ENCODE measurements at places on chromosomes 3 and 15.

DNA sequence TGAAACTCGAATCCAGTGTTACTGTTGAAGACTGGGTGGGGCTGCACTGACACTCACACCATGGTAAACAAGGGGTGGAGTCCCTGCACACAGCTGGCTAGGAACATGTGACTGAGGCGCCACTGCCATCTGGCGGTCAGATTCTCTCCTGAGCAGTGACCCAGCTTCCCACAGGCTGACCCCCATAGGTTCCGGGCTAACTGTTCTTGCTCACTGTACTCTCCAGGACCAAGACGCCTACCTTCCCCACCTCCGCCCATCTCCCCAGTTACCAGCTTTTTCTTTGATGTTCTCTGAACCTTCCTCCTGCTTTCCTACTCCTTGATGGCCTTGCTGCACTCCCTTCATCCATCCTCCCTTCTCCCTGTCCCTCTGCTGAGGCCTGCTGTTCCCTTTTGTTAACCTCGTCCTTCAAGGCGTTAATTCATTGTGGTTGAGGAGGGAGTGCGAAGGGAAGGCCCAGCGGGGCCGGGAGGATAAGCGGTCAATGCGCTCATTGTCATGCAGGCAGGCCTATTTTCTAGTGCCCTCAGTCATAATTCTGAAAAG is 115.2 kb downstream of the ATP8B4 start:
- ATAC-seq: peak; percentile 55

GRCh38 chr3:100110162-100110561 is 4.1 kb downstream of the FILIP1L start:
- no peak for ATAC-seq

DNA sequence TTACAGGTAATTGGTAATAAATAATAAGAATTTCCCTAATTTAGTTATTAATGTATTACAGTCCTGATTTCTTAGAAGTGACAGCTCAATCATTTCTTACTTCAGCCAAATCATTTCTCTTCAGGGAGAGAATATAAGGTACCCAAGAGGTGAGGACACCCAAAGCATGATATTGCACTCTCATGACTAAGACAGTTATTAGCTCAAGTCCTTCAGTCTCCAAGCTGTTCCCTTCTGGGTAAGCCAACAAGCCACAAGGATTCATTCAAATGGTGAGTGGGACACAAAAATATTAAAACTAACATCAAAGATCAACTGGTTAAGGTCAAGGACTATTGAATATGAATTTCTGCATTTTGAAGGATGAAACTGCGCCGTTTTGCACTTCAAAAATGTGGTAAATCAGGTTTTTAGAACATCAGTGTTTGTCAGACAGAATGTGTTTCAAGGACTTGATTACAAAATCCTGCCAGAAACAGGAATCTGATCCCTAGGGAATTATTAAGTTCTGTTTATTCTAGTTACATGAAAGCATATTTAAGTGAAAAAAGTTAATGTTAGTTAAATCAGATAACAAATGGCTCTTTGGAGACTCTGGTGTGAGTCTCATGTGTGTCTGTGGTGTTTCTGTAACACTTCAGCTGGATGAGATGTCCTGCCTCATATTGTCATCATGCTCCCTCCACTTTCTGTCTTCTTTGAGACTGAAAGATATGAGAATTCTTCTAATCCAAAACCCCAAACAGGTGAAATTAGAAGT is 101.7 kb upstream of the COL8A1 start:
- ATAC-seq: no peak

DNA sequence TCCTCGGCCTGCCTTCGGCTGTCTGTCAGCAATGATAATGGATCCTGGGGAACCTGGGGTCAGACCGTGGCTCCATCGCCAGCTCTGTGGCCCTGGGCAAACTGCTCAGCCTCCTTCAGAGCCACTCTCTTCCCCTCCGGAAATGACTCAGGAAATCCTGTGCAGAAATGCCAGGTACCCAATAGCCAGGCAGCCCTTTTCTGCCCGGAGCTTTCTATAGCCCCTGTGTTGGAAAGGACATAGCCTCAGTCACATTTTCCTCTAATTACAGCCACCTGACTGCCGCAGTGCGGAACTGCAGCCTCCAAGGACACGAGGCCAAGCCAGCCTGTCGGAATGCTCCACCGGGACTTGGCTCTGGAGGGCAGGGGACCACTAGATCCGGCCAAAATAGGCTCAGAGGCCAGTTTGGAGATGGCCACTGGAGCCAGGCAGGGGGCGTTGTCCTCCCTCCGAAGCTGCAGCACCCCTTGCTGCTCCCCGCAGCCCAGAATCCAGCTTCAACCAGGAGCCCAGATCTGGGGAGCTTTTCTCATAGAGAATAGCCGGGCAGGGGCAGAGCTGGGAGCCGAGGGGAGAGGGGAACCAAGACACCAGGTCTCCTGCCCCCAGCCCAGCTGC is 11.6 kb upstream of the ZXDC start:
- ATAC-seq: no peak

DNA sequence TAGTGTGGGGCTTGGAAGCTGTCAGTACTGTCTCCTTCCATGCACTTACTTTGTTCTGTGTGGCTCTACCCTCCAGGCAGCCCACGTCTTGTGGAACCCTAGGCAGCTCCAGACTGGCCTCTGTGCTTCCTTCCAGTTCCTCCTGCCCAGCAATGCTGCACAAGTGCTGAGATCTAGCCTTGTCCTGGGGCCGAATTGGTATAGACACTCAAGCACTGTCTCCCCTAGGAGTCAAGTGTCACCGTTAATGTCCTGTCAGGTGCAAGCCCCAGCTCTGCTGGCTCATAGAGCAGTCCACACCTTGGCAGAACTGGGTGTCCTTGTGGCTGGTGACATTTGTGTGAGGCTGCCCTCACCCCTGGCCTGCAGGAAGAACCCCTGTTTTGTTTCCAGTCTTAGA is 130.1 kb downstream of the EEFSEC start:
- no peak for ATAC-seq

All from activated CD4-positive, CD25-positive, alpha-beta regulatory T cell treated with anti-CD3 and anti-CD28 coated beads, Interleukin-2, amount 50 U/mL, for 24 hours (primary cell).